ENCODE measurements at places on chromosomes 1 and 21.

GRCh38 chr1:53946252-53947171, at the start of gene LRRC42:
LRRC42 (plus strand) TSS chr1:53946350; CDS start chr1:53952000, 5,650 bp downstream.
- DNase-seq = no peak

DNA sequence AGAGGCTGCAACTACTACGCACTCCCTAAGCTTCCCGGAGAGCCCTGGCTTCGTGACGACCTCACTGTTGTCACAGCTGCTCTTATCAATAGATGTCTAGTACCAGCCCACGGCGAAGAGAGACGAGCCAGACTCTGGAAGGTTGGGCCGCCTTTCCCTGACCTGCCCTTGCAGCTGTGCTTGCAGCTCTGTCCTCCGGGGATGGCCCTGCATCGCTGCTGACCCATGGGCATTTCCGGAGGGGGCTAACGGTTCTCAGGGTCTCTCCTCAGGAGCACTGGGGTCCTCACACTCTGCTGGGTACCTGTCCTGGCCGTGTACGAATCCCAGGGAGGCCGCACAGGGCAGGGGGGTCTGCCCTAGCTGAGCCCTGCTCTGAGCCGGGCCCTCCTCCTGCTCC, 93.8 kb upstream of the COL6A1 start:
- DNase-seq = no peak

DNA sequence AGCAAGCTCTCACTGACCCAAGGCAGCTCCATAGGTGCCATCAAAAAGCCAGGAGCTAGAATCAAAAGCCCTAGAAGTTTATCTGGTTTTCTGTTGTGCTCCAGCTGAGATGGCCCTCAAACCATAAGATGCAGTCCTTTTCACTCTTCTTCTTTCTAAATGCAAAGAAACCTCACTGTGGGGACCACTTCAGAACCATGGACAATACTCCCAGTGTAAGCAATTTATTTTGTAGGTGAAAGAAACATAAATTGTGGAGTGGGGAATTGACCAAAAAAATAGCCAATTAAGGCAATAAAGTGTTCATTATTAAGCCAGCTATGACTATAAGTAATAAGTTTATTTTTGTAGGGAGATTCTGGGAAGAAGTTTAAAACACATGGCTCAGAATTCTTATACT, 1399.9 kb downstream of the PLA2G4A start:
- DNase-seq = no peak

DNA sequence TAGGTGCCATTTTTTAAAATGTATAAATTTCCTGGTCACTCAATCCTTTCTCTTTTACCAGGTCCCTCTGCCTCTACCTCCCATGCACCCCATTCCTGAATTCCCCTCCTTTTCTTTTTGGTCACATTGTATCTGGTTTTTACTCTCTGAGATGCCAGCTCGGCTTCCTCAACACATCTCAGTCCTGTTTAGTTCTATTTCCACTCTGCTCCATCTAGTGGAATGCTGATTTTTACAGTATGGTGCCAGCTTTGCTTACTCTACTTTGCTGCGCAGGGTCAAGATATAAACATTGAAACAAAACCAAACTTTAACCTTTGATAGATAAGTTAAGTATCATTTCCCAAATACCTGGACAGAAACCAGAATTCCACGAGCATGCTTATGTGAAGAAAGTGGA, 96.0 kb downstream of the ESRRG start:
- DNase-seq = no peak

DNA sequence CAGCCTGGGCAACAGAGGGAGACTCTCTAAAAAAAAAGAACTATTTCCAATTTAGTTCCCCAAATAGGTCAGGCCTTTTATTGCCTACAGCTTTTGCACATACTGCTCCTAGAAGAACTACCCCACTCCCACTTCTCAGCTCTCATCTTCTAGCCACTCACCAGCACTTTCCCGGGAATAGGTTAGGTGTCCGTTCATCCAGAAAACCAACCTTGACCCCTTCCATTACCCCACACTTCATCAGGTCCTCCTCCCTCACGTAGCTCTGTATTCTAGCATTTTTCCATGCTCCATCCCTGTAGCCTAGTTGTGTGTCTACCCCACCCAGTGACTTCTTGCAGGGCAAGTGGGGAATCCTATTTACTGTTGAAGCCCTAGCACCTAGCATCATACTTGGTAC, 42.6 kb downstream of the C8B start:
- DNase-seq = no peak

DNA sequence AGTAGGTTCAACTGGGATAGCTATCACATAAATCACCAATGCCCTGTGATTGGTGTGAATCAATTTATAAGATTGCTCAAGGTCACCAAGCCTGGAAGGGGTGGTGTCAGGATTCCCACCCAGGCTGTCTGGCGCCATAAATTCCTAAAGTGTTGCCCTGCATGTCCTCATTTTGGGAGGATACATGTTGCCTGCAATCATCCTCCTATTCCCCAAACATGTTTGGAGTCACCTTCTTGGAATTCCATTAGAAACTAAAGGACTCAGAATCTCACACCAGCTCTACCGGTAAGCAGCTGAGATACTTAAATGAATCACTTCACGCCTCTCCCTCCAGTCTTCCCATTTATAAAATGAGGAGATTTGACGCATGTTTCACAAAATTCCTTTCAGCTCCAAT, 54.1 kb upstream of the SLC45A1 start:
- DNase-seq = no peak

- no peak for DNase-seq
Observed at GRCh38 chr1:216961516-216961915, 238.3 kb upstream of the ESRRG start.

DNA sequence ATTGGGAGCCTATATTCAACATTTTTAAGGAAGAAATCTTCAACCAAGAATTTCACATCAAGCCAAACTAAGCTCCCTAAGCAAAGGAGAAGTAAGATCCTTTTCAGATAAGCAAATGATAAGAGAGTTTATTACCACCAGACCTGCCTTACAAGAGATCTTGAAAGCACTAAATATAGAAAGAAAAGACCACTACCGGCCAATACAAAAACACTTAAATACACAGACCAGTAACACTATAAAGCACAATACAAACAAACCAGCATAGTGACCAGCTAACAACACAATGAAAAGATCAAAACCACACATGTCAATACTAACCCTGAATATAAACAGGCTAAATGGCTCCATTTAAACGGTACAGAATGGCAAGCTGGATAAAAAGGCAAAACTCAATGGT, 165.4 kb downstream of the MRPL39 start:
- no peak for DNase-seq

DNA sequence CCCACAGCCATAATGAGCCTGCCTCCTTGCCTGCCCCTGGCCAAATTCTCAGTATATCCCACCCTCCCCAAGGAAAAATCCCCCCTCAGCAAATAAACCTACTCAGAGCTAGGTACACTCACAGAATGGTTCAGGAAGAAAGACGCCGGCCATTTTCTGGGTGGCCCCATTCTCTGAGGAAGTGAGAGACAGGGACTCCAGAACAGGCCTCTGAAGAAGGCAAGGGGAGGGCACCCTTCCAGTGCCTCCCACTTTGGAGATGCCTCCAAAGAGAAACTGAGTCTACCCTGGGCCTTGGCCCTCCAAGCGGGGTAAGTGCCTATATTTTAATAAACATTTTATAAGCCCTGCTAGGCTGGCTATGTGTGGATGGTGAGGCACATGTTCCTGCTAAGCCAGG, 2.3 kb downstream of the PACC1 start:
- DNase-seq = no peak

DNA sequence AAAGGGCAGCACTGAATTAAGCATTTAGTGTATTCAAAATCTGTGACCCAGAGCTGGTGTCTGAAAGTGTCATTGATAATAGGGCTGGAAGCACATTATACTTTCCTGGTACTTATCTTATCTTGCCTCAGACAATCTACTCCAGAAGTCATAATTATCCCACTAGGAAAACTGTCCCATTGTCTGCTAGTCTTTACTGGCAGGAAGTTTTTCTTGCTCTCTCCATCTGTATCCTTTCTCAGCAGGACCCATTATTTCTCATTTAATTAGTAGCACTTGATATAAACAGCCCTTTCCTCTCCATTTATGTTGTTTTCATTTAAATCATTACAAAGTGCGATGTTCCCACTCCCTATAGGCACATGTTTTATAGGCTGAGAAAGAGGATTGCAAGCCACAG, 36.5 kb upstream of the BARHL2 start:
- DNase-seq = no peak

- DNase-seq = no peak
Observed at GRCh38 chr1:84847253-84848250, 45.5 kb downstream of the LPAR3 start.

- DNase-seq = no peak
Observed at GRCh38 chr1:239870194-239870593, 221.5 kb upstream of the FMN2 start.

- no peak for DNase-seq
Observed at GRCh38 chr1:244735876-244736561, 83.1 kb downstream of the DESI2 start.

DNA sequence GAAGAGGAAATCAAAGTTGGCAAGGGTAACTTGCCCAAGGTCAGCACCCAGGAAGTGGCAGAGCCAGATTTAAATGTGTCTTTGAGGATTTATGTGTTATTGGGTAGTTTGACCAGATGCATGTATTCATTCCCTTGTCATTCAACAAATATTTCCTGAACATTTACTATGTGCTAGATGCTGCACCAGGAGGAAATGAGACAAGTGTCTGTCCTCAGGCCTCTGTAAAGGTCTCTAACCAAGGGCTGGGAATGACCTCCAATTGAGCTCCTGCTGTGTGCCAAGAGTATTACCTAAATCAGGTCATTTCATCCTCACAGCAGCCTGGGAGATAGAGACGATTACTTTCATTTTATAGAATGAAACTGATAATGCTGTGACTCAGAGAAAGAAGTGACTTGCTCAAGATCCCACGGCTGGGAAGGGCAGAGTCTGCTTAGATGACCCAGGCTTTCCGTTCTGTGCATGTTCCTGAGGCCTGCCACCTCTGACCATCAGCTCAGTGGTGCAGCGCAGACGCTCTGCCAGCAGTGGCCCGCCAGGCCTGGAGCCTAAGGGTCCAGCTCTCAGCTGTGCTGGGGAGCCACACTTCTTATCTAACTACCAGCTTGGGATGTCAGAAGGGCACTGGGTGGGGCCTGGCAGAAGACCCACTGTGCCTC, 3.5 kb upstream of the TTC22 start:
- no peak for DNase-seq

DNA sequence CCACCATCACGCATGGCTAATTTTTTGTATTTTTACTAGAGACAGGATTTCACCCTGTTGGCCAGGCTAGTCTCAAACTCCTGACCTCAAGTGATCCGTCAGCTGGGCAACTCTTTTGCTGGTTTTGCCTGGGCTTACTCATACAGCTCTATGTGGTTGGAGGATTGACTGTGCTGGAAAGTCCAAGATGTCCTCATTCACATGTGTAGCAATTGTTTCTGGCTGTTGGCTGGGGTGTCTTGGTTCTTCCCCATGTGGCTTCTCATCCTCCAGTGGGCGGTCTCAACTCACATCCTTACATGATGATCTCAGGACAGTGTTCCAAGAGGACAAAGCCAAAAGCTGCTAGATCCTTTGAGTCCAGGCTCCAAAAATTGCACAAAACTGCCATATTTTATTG, 53.3 kb downstream of the TEX35 start:
- DNase-seq = no peak

GRCh38 chr1:78491451-78492071, 787 bp downstream of the PTGFR start:
- DNase-seq = no peak

DNA sequence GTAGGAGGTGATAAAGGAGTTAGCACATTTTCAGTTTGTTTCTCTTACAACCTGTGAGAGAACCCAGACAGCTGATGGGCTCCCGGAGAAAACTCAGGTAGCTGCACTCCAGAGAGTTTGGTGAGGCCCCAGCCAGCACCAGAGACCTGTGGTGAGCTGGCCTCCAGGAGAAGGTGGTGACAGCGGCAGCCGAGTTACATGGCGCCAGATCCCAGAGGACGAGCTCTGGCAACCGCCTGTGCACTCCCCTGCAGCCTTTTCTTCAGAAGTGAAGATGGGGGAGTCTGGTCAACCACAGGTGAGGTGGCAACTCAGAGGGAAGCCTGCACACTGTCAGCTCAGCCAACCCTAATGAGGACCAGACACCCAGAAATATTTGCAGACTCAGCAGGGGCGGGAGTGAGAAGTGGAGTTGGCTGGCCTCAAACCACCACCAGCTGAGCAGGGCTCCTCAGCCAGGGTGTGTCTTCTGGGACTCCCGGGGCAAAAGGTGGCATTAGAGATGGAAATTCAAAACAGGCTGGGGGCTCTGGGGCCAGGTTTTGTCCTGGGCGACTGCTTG, 209.7 kb downstream of the SETD4 start:
- no peak for DNase-seq

DNA sequence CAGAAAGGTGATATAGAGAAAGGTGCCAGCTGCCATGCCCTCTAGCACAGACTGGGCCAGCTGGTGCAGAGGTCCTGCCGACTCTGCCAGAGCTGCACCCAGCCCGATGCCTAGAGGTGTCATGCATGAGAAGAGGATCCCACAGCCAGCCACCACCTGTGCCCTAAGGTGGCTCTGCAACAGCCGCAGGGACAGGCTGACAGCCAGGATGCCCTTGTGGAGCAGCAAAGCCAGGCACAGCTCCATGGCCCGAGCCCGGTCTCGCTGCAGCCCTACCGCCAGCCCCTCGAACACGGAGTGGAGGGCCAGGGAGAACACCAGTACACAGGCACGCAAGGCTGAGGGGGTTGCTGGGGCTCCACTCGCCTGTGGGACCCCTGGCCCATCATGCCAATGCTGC, 1.8 kb upstream of the CRTC2 start:
- no peak for DNase-seq

GRCh38 chr21:28252928-28253327, 739.7 kb downstream of the LTN1 start:
- DNase-seq = no peak
